SJCRH30 (cell line): ENCODE measurements at places on chromosomes 5 and 9. TPM values are rescaled to one million over a fixed set of nuclear protein-coding genes. Genes with fewer than 3 reads are reported as not detected.

Gene SAPCD2
- 69.7 and 71.0 TPM in 2 replicates for total RNA-seq

Gene ENHO
- total RNA-seq: 0.25 TPM in 1 of 2 replicates, not detected in the other

Gene SLCO6A1
- total RNA-seq: not detected in 2 replicates

Gene CETN3
- total RNA-seq: 50.1 and 57.0 TPM in 2 replicates

Gene TMC1
- not detected in 2 replicates for total RNA-seq

Gene ZBTB5
- total RNA-seq: 25.5 and 26.1 TPM in 2 replicates

Gene CORO2A
- 0.55 and 0.61 TPM in 2 replicates for total RNA-seq

Gene IL7R
- total RNA-seq: 0.14 TPM in 1 of 2 replicates, not detected in the other

DNA sequence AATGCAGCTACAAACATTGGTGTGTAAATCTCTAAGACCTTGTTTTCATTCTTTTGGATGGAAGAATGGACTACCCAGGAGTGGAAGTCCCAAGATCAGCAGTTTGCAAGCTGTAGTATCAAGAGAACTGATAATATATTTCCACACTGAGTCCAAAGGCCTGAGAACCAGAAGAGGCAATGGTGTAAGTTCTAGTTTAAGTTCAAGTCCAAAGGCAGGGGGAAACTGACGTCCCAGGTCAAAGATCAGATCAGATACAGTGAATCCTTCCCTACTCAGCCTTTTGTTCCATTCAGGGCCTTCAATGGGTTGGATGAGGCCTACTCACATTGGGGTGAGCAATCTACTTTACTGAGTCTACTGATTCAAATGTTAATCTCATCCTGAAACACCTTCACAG, 80.3 kb upstream of the ERBIN start:
- no peak for DNase-seq

DNA sequence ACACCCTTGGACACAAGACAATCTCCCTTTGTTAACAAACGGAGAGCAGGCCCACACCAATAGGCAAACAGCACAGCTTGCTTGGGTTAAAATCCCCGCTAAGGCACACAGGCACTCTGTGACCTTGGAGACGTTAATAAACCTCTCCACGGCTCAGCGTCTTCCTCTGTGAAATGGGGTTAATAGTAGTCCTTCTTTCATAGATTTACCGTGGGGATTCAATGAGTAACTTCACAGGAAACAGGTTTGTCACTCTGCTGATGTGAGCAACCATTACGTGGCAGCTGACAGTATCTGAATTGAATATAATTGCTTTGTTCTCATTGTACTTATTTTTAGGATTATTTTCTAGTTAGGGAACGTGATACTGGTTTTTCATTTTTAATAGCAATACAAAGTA, 65.2 kb upstream of the ADRA1B start:
- no peak for DNase-seq

- no peak for DNase-seq
Observed at GRCh38 chr5:160118349-160119141, 705 bp downstream of the PWWP2A start.

- no peak for DNase-seq
Observed at GRCh38 chr9:92612292-92612691, 57.6 kb downstream of the IPPK start.

DNA sequence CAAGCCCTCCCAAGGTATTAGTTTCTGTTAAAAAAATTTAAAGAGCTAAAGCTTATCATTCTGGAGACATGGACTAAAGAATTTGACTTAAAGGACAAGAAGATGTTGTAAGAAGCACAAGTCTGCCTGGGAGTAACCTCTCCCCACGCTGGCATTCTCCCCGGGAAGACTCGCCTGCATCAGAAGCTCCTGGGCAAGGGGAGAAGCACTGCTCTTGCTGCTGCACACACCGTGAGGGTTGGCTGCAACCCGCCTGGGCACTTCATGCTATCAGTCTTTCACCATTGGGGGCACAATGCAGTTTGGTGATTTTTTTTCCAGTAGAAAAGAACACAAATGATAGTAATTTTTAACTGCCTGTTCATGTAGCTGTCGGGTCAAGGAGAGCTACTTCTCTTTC, 192.5 kb upstream of the PANK3 start:
- DNase-seq: no peak

DNA sequence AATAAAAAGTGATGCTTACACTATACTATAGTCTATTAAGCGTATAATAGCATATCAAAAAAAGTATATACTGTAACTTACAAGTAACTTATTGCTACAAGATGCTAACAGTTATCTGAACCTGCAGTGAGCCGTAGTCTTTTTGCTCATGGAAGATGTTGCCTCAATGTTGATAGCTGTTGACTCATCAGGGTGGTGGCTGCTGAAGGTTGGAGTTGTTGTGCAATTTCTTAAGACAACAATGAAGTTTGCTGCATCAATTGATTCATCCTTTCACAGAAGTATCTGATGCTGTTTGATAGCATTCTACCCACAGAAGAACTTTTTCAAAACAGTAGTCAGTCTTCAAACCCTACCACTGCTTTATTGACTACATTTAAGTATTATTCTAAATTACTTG, 7.8 kb upstream of the C9orf40 start:
- no peak for DNase-seq

- no peak for DNase-seq
Observed at GRCh38 chr5:134142052-134142451, 27.6 kb downstream of the TCF7 start.

DNA sequence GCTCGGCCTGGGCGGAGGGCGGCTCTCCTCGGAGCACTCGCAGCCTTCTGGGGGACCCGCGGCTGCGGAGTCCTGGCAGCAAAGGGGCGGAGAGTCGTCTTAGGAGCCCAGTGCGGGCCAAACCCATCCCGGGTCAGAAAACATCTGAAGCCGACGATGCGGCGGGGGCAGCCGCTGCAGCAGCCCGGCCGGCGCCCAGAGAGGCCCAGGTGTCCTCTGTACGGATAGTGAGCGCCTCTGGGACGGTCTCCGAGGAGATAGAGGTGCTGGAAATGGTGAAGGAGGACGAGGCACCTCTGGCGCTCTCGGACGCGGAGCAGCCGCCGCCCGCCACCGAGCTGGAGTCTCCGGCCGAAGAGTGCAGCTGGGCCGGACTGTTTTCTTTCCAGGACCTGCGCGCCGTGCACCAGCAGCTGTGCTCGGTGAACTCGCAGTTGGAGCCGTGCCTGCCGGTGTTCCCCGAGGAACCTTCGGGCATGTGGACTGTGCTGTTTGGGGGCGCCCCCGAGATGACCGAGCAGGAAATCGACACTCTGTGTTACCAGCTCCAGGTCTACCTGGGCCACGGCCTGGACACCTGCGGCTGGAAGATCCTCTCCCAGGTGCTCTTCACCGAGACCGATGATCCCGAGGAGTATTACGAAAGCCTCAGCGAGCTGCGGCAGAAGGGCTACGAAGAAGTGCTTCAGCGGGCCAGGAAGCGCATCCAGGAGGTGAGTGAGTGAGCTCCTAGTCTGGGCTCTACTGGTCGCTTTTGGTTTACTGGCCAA, 1.2 kb downstream of the JMY start:
- DNase-seq: peak; percentile 44

DNA sequence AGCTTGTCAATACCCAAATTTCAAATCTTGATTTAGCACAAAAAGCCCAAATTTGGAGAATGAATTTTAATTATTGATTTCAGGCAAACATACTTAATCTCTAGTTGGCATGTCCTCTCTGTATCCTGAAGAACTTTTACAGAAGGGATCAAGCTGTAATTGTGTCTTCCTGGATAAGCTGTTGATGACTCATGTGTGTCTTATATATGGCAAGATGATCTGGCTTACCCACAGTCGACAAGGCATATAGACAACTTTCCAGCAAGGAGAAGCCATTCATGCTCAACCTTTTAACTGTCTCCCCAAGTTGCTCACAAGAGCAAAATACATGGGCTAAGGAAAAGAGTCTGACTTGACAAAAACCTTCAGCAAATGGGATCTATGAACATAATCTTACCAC, 112.5 kb upstream of the SLCO6A1 start:
- no peak for DNase-seq

- DNase-seq: no peak
Observed at GRCh38 chr9:22143799-22144625, 134.9 kb upstream of the CDKN2B start.

DNA sequence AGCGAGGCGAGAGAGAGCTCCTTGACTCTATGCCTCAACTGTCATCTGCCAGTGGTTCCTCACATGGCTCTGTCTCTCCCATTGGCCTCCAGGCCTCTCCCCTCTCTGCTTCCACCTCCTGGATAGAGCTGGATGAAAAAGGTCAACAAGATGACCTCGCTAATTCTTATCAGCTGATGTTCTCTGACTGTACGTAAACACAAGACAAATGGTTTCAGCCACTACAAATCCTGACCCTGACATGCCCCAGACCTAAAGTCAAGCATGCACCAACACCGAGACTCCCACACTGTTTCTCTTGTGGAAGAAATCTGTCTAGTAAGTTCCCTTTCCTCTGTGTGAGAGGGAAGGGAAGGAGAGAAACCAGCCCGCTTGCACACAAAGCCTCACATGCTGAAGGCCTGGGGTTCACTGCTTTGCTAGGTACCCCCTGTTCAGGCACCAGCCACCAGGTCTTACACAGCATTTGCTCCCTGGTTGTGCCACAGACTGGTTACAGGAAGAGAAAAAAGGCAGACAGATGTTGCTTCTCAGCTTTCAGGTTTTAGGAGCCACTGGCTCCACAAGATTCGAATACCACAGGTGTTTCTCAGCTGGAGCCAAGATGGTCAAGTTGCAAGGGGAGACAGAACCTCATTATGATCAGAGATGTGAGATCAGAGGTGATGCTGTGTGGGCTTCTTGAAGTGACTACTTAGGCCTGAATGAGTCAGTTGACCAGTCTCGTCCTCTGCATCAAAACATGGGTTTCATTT, 592.5 kb downstream of the CCDC171 start:
- peak; percentile 26 for DNase-seq

DNA sequence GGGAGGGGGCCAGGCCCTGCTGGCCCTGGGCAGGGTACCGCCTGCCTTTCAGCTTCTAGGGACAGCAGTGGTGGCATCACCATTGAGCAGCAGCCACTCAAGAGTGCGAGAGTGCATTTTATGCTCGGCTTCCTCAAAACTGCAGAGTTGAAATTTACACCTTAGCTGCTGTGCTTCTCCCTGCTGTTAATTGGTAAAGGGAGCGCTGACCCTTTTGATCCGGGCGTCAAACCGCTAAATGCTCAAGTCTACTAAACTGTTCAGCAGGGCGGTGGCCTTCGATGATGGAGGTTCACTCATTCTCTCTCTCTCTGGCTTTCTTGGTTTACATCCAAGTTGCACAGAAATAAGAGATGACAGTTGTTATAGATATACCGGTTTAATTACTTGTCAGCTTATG, 368.6 kb upstream of the IRX2 start:
- no peak for DNase-seq

DNA sequence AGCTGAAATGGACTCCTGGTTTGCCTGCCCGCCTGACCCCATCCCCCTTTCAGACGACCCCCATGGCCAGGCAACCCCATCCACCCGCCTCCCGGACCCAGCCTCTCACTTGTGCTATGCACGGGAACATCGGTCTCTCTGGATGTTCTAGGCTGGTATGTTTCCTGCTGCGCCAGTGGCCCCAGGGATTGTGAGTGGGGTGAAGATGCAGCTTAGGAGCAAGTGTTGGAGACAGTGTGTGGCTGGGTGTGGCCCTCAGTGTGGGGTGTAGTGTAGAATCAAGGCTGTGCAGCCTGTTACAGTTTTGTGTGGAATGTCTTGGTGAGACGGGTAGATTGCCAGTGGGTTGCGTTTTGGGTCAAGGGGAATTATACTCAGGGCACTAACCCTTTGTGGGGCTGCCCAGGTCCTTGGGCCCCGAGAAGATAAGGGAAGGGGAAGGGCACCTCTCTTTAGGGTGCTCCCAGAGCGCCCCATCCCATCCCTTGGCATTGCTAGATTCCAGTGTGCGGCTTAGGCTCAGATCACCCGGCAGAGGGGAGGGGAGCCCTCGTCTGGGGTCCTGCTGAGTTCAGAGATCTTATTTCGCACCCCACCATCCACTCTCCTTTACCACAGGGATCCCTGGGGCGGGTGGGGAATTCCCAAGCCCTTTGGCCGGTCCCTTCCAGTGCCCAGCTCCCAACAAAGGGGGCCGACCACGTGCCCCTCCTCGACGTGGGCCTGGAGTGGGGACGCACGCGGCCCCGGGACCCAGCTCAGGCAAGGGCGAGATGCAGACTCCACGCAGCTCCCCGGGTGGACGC, 4.6 kb downstream of the IER5L start:
- DNase-seq: no peak

GRCh38 chr5:143239882-143240518, 163.5 kb downstream of the NR3C1 start:
- no peak for DNase-seq

DNA sequence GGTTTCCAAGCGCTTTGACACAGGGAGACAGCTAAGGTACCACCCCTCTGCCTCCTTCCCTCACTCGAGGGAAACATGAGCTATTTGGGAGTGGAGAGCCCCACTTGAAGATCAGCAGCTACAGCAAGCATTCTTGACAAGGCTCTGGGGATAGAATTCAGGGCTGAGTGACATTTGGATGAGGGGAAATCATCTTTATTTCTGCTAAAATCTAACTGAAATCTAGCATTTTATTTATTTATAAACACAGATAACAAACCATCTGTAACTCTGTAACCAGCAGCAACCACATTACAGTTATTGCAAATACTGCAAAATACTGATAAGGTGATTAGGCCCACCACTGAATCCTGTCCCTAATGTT, 22.4 kb downstream of the RNF130 start:
- no peak for DNase-seq

DNA sequence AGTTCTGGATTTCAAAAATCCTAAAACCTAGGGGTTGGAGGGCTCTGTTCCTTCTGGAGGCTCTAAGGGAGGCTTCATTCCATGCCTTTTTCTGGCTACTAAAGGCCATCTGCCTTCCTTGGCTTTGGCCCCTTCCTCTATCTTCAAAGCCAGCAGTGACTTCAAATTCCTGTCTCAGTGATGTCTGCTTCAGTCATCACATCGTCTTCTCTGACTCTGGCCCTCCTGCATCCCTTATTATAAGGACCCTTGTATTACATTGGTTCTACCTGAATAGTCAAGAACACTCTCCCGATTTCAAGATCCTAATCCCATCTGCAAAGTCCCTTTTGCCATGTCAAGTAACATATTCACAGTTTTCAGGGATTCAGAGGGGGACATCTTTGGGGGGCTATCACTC, 60.3 kb downstream of the GNA14 start:
- no peak for DNase-seq

- no peak for DNase-seq
Observed at GRCh38 chr5:115992848-115993350, 30.6 kb downstream of the LVRN start.

- no peak for DNase-seq
Observed at GRCh38 chr9:124735121-124735520, 36.0 kb downstream of the NR6A1 start.
